ENCODE measurements at places on chromosomes 1 and 21.

DNA sequence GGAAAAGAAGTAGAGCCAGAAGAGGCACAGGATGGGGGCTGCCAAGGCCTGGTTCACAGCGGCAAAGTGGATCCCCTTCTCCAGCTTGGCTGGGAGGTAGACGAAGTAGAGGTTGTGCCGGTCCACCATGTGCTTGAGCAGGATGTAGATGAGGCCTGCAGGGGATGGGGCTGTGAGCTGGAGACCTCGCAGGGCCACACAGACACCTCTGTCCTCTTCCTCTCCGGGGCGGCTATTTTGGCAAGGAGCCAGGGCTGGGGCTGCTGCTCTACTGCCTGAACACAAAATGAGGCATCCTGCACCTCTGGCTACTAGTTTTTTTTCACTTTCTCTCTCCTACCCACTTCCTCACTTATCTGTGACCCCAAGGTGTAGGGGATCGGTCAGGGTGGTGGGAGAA lies 32.3 kb downstream of the TMEM63A start:
- DNase-seq, result no peak

DNA sequence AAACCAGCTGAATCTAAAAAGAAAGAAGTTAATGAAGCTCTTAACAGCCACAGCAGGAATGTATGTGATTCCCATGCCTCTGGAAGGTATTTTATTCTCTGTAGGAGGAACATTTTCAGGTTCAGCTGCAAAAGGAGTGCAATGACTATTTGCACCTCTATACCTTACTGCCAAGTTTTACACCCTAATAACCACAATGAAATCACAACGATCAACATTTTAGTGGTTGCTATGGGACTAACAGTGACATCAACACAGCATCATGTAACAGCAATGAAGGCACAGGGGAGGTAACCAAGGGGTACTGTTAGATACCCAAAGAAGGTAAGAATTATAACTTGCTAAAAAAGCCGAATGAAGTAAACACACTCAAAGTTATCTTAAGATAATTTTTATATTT lies 116.3 kb upstream of the HP1BP3 start:
- DNase-seq, result no peak

DNA sequence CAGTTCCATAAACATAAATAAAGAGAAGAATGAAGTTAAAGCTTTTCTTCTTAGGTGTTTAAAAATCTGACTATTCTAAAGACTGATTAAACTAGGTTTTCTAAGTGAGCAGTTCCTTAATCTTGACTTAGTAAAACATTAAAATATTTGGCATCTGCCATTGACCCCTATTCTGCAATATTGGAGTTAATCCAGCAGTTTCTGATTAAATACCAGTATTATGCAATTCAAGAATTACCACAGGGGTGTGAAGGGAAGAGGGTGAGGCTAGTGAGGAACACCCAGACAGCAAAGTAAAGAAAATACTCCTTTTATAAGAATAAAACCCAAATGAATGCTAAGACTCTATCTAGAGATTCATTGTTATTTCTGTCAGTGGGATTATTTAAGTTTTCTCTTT lies 40.9 kb downstream of the CLIC4 start:
- DNase-seq, result no peak

DNA sequence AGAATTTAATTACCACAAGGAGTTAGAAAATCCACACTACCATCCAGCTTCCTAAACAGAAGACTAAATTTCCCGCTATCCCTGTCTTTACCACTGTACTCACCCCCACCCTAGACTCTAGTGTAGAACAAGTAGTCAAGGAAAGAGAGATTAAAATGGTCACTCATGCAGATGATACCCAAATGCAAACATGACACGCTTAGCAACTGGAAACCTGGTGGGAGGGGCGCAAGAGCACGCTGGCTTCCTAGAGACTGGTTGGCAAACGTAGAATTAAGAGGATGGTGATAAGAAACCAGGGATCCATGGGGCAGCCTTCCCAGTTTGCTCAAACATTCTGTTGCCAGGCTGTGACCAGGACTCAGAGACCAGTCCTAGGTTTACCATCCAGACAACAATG lies 9.9 kb upstream of the LDLRAD1 start:
- DNase-seq, result no peak

GRCh38 chr21:46128933-46129571 lies 26.3 kb downstream of the FTCD start:
- DNase-seq, result no peak

DNA sequence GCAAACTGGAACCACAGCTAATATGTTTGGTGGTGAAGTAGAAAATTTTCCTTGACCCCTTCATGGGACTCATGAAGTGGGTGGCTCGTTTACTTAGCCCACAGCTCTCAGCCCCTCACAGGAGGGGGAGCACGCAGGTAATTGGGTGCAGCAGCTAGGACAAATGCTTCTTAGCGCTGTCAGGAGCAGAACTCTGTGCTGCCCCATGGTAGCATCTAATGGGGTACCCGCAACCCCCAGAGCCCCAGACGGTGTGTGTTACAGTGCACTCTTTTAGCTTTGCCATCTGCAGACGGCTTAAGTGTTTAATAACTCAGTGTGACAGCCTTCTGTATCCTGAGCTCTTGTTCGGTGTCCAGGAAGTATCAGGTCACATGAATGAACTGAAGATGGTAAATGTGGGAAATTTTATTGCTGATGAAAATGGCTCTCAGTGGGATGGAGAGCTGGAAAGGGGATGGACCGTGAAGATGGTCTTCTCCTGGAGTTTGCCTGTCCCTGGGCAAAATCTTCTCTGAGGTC lies 189.6 kb upstream of the ZRANB2 start:
- no peak for DNase-seq

DNA sequence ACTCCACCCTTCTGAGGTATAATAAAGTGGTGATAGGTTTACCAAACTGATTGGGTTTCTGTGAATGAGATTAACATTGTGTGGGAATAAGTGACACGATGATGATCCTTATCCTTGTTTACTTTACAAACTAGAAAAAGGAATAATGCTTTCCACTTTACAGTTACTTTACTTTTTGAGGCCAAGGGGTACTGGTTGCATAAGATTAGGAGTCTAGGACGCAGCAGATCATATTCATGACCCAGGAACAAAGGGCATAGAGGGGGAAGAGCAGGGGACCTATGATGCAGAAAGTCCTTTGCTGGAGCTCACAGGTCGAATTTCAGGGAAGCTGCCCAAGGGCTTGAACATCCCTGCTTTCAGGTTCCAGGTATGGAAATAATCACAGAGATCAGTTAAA lies 20.4 kb downstream of the FGGY start:
- DNase-seq, result no peak

GRCh38 chr1:9275161-9275560 lies 17.5 kb upstream of the SPSB1 start:
- DNase-seq, result no peak

DNA sequence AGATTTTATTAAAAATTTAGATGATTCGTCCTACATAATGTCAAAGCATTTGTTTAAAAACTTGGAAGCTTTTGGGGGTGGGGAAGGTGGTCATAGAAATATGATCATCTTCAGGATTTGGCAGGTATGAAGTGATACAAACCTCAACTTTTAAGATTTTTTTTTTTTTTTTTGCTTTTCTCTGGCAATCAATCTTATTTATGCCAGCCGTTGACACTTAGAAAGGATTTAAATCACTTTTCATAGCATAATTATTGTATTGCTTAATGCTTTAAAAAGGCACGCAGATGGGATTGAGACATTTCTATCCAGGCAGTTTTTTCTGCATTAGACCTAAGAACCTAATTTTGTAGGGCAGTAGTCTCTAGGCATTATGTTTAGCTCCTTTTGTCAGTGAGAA lies 19.7 kb downstream of the MRPS6 start:
- DNase-seq, result no peak
